CD4-positive, alpha-beta T cell treated with Interleukin-17A for 1 hour (primary cell): ENCODE measurements at places on chromosomes 12 and 14.

DNA sequence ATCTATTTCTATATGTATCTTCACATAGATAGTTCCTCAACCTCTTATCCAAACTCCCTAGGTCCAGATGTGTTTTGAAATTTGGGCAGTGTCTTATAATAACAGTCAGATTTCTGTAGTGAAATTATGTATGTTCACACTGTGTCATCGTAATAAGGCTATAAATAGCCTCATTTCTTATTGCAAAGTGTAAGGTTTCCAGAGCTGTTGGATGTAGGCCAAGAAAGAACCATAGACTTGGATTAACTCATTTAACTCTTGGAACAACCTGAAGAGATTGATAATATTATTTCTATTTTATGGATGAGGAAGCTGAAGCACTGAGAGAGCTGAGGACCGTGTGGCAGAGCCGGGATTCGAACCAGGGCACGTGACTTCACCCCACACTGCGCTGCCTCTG, 49.0 kb upstream of the PIWIL1 start:
- DNase-seq = no peak

DNA sequence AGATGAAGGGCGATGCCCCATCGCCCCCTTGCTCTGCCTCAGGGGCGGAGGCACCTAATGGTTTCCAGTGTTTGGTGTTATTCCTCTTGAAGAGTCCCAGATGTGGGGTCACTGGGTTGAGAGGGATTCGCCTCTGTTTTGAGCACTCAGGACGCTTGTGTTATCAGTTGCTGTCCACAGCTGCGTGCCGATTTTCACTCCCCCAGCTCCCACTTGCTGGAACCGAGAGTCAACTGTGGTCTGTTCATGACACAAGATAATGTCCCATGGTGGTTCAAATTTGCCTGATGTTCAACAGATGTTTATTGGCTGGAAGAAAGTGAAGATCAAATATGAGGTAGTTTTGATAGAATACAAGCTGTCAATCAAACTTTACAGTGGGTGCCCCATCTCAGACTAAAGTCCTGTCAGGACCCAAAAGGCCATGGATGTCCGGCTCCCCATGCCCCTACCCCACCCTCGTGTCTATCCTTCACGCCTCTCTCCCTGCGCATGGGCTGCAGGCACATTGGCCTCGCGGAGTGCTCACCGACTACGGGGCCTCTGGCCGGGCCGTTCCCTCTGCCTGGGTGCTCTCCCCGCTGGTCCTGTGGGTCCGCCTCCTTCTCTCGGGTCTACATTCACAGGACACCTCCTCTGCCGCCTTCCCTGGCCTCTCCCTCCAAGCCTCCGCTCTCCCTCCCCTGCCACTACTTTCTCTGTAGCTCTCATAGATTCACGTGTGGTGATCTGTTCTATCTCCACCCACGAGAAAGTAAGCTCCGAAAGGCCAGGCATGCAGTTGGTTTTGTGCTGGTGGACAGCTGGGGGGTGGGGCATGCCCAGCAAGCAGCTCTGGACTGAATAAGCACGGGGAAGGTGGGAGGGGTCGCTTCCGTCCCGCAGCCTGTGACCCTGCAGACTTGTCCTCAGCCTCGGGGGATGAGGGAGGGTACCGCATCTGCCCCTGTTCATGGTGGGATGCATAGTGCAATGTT, 6.8 kb upstream of the TRAF3 start:
- no peak for DNase-seq

DNA sequence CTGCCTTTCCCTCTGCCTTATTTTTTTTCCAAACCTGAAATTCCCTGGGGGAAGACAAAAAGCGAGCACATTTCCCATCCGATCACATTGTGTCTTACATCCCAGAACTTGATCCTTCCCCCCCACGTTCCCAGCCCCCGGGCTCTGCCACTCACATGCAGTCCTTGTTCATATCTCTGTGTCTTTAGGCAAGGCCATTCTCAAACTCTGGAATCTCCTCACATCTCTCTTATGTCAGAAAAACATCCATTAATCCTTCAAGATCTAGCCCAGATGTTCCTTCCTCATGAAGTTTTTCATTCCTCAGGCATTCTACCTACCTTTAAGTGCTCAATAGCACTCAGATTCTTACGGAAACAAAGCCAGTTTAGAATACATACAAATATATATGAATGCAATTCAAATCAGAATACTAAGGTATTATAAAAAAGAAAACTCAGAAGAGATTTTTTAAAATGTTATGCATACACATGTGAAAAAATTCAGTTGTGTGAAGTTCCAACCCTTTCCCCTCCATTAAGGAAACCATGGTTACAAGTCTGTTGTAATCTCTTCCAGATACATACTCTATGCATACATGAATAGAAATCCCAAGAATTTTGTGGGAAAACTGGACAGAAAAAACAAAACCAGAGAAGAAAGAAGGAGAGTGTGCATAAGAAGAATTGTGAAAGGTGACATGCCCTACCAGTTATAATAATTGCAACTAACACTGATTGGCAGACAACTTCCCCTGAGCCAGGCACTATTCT, 120.3 kb downstream of the SLC38A1 start:
- no peak for DNase-seq

- DNase-seq = no peak
Measured at GRCh38 chr14:66979101-66979974, 209.9 kb upstream of the GARIN2 start.

DNA sequence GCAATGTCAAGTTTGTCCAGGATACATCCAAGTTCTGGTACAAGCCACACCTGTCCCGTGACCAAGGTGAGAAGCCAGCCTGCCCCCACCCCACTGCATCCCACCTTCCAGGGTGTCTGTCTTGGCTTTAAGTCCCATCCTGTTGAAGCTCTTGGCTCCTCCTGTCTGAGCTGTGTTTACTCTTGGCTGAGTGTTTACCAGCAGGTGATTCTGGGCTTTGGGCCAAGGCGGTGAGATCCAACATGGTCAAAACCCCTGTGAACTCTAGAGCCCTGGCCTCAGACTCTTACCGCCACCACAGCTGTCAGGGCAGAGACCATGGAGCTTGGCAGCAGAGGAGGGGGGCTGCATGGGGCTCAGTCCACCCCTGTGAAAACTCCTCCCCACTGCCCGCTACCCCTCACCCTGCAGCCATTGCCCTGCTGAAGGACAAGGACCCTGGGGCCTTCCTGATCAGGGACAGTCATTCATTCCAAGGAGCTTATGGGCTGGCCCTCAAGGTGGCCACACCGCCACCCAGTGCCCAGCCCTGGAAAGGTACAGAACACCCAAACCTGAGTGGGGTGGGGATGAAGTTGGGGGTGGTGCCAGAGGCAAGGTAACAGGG, 11.6 kb downstream of the TNS2 start:
- DNase-seq = no peak

DNA sequence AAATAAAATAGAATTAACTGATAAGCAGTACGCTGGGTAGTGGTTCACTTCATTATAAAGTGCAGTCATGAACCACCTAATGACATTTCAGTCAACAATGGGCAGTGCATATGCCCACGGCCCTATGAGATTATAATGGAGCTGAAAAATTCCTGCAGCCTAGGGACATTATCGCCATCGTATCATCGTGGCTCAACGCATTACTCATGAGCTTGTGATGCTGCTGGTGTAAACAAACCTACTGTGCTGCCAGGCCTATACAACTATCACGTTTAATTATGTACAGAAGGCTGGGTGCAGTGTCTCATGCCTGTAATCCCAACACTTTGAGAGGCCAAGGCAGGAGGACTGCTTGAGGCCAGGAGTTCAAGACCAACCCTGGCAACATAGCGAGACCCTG, 62.3 kb upstream of the TMEM263 start:
- no peak for DNase-seq

DNA sequence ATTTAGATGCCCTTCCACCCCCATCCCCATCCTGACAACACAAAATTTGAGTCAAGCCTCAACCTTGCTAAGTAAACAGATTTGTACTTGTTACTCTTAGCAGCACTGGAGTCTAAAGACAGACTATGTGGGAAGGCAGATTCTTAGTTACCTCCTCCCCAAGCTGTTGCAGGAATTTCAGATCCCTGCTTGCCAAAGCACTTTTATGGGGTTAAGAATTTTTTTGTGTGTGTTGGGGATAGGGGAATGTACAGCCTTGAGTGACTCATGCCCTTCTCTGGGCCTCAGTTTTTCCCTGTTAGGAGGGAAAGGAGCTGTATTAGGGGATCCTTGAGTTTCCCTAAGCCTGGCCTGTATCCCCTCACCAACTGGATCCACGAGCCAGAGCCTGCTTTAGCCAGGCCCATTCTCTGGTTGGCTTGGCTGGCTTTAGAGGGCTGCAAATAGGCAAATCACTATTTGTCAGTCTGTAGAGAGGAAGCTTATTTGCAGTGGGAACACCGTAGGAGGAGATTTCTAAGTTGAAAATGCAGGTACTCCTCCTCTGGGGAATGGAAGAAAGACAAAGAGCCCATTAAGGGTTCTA, 27.7 kb upstream of the RNU6-8 start:
- no peak for DNase-seq

DNA sequence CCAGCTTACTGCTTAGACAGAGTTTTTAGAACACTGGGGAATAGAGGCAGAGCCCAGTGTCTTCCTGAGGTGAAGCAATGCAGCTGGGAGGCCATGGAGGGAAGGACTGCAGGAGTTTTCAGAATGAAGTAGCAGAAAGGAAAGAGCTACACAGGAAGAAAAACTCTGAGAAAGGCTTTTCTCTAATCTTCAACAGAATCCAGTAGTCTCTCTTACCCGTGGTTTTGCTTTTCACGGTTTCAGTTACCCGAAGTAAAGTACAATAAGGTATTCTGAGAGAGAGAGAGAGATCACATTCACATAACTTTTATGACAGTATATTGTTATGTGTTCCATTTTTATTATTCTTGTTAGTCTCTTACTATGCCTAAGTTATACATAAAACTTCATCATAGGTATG, 761.6 kb downstream of the BCL11B start:
- no peak for DNase-seq

DNA sequence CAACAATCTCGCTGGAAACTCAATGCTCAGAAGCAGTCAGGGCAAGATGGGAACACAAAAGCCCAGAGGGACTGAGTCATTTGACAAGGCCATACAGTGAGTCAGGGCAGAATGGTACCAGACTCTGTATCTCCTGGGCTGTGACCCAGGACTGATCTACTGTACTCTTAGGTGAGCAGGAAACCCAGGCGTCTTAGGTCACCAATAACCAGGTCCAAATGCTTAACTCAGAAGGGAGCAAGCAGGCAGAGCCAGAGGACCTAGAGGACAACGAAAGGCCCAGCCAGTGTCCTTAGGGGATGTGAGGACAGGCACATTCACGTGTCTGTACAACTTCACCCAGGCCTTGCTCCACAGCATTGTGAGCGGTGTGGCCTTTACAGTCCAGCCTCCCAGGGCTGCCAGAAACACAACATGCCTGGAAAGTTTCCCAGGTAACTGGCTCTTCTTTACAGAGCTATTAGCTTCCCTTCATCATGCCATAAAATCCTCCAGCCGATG, 69.9 kb downstream of the ARL6IP4 start:
- DNase-seq = no peak

- DNase-seq = no peak
Measured at GRCh38 chr14:37792124-37792523, 196.7 kb downstream of the TTC6 start.

- DNase-seq = no peak
Measured at GRCh38 chr14:58078068-58078467, 73.9 kb downstream of the ARMH4 start.

DNA sequence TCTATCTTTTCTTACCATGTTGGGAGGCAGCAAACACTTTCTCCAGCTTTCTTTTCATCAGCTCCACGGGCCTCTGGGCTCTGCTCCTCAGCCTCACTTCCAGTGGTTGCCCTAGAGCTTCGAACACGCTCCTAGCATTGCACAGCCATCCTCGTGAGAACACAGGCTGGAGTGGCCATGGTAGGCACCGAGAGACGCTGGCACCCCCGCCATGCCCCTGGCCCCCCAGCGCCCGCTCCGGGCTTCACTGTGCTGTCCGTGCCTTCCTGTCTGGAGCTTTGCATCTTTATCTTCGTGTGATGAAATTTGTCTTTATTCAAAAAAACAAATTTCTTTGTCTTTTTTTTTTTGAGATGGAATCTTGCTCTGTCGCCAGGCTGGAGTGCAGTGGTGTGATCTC, 352.2 kb downstream of the TMEM121 start:
- DNase-seq = no peak
